NCI-H524 (cell line): ENCODE measurements at places on chromosomes 2 and 18.

DNA sequence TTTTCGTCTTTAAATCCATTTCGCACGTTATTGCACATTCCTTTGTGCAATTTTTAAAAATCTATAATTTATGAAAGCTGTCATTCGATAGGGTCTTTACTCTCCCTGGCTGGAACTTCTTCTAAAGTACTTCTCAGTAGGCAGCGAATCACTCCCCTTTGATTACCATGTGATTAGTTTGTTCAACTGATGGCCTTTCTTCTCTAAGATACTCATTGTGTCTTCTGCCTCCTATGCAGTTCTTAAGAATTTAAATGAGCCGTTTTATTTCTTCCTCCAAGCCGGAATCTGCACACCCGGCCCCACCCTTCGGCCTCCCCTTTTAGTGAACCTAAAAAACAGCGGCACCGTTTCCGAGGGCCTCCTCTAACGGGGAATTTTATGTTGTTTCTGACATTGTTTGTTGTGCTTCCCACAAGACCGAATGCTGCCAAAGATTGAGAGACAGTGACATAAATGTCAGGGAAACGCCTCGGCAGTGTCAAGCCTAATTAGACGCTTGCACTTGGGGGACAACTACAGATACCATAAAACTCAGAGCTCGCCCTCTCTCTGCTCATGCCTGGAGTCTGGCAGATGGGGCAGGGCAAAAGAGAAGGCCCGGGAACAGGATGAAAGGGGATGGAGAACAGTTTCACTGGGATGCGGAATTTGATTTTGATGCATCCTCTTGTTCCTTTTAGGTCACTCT, 255.3 kb downstream of the BCL11A start:
- no peak for DNase-seq

- DNase-seq = no peak
Measured at GRCh38 chr2:28687171-28687570, 64.5 kb upstream of the PPP1CB start.

DNA sequence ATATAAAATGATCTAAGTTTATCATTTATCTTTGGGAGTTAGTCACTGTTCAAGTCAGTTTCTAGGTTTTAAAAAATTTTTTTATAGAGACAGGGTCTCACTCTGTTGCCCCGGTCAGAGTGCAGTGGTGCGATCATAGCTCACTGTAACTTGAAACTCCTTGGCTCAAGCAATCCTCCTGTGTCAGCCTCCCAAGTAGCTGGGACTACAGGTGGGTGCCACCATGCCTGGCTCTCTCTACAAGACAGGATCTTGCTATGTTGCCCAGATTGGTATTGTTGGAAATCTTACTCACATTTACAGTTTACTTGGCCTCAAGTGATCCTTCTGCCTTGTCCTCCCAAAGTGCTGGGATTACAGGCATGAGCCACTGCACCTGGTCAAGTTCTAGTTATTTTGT, 74.5 kb downstream of the MIB1 start:
- DNase-seq = no peak

GRCh38 chr2:98459496-98460175, 15.0 kb downstream of the INPP4A start:
- DNase-seq = no peak

- no peak for DNase-seq
Measured at GRCh38 chr2:222280795-222281194, 18.0 kb downstream of the PAX3 start.
